Camera-type eye (tissue), 1 donor: ENCODE measurements at places on chromosomes 6 and 20. TPM values are rescaled to one million over a fixed set of nuclear protein-coding genes. Genes with fewer than 3 reads are reported as not detected.

PLA2G7 gene
- total RNA-seq: 1.9 TPM

TCF21 gene
- not detected for total RNA-seq

SLC32A1 gene
- total RNA-seq: 8.2 TPM

PHIP gene
- 135 TPM for total RNA-seq

HUS1B gene
- total RNA-seq: 4.9 TPM

B3GAT2 gene
- total RNA-seq: 15.0 TPM

FERMT1 gene
- 1.0 TPM for total RNA-seq

TAAR6 gene
- not detected for total RNA-seq

LRRC73 gene
- total RNA-seq: 0.99 TPM

TCEA2 gene
- total RNA-seq: 41.7 TPM

ENTPD6 gene
- 36.1 TPM for total RNA-seq

HECA gene
- 32.0 TPM for total RNA-seq

MOG gene
- 0.16 TPM for total RNA-seq

ZSCAN9 gene
- total RNA-seq: 40.6 TPM
